Kidney glomerular epithelial cell (primary cell): ENCODE measurements at places on chromosomes 2 and 18.

DNA sequence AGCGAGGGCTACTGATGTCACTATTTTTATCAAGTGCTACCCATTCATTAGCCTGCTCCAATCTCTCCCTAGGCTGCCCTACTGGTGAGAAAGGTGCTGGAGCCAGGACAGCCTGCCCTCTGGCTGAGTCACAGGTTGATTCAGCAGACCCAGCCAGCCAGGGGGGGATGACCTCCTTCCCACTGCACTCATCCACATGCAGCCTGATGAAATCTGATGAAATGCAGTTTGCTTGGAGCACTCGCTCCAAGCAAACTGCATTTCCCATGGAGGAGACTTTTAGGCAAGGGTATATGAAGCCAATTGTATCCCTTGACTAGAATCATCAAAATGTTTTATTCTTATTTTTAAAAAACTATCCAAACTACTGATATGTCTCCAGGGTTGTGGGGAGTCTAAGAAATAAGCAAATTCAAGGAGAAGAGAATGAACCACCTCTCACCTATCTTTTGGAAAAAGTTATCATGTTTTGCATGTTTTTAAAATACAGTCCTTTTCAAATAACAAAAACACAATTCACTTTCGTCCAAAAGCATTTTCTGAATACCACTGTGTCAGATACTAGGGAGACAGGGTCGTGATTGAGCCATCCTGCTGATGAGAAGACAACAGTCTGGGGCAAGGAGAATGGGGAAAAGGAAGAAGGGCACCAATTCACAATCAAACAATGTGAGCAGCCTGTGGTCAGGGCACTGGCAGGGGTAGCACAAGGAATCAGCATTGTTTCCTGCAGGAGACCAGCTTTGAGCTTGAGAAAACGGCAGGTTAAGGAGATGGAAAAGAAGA, 128.3 kb downstream of the AFF3 start:
- DNase-seq = peak; percentile 89

GRCh38 chr2:48753228-48753627, 2.3 kb downstream of the LHCGR start:
- DNase-seq = no peak

DNA sequence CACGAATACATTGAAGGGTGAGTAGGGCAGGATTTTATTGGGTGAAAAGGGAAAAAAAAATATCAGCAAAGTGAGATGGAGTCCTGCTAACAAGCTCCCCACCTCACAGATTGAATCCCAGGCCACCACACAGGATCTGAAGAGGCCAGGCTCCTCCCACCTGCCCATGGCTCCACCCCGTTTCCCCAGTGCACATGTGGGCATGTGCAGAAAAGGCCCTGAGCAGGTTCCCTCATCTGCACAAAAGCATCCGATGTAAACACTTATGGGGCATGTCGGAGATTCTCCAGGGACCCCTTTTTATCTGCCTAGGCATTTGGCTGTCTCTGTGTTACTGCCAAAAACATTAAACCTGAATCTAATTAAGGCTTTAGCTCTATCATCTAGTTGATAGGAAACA, 35.2 kb downstream of the SKA1 start:
- no peak for DNase-seq

GRCh38 chr2:26273501-26273900, 28.8 kb downstream of the HADHB start:
- no peak for DNase-seq

DNA sequence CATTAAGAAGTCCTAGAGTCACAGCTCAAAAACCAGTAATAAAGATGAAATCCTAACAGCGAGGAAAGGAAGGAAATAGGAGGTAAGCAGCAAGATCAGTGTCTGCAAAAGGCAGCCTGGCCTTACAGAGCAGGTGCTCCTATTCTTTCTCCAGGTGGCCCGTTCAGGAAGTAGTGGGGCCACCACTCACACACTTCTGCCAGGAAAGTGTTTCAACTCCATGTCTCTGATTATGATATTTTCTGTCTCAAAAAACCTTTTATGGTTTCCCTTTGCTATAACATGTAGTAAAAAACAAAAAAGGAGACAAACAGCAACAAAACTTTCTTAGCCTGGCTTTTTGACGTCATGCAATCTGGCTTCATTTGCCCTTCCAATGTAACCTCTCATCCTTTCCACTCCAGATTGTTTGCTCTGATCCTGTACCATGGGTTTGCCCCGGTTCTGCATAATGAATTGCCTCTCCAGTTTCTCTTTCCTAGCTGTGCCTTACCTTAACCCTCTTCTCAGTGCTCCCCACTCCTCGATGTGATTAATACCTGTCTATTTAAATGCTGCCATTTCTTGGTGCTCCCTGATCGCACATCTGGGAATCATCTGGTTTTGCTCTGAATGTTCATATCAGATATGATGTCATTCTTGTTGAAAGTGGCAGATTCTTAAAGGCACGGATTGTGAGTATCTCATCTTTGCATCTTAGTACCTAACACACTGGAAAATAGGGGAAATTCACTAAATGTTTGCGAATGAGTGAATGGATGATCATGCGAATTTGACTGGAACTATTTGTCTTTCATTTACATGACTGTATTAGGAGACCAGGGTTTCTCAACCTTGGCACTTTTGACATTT, 50.6 kb upstream of the PTPRM start:
- DNase-seq = no peak
